ENCODE measurements at places on chromosomes 3 and 15. TPM values are rescaled to one million over a fixed set of nuclear protein-coding genes. Genes with fewer than 3 reads are reported as not detected.
A peak's percentile ranks its signal among the peaks of the same experiment; 100 is the strongest.

- DNase-seq = peak; percentile 46
These were observed 9.2 kb upstream of the UBE2E1 start for GRCh38 chr3:23796518-23796917.

- no peak for DNase-seq
These were observed 88.7 kb upstream of the C15orf39 start for GRCh38 chr15:75112848-75113492.

SNX1 gene
- total RNA-seq = 36.2 TPM

SCN10A gene
- not detected for total RNA-seq

DUOX1 gene
- total RNA-seq = 1.5 TPM
